Activated CD8-positive, alpha-beta memory T cell treated with anti-CD3 and anti-CD28 coated beads for 1 hour (primary cell): ENCODE measurements at places on chromosomes 3 and 15.

DNA sequence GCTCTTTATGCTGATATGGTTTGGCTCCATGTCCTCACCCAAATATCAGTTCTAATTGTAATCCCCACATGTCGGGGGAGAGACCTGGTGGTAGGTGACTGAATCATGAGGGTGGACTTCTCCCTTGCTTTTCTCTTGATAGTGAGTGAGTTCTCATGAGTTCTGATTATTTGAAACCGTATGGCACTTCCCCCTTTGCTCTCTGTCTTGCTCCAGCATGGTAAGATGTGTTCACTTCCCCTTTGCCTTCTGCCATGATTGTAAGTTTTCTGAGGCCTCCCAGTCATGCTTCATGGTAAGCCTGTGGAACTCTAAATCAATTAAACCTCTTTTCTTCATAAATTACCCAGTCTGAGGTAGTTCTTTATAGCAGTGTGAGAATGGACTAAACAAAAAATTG is 107.6 kb downstream of the IMPG2 start:
- no peak for DNase-seq

DNA sequence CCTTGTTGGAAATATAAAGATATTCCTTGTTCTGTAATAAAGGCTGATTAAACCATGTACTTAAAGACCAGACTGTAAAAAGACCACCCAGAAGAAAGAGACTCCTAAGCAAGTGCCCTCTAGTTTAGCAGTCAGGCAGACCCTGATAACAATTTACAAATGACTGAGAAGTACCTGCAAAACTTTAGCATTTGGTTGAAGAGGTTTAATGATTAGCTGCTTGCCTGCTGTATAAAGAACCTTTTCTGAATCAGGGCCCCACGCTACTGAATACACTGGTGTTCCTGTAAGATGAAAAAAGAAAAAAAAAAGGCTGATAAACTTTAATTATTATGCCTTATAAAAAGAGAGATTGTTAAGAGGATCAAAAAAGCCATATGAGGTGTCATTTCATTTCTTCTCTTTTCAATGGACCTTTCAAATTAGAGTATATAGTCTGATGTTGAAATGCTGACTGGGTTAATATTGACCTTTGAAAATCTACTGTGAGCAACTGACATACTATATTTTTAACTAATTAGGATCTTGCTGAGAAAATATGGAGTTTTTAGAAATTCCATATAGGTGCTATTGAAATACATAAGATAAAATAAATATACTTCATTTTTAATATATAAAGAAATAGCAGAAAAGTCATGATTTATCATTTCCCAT is 33.0 kb downstream of the IFT80 start:
- DNase-seq: no peak

- no peak for DNase-seq
Measured at GRCh38 chr15:41933771-41934170, 38.6 kb downstream of the EHD4 start.

- no peak for DNase-seq
Measured at GRCh38 chr15:42785569-42785968, 48.6 kb upstream of the CDAN1 start.

DNA sequence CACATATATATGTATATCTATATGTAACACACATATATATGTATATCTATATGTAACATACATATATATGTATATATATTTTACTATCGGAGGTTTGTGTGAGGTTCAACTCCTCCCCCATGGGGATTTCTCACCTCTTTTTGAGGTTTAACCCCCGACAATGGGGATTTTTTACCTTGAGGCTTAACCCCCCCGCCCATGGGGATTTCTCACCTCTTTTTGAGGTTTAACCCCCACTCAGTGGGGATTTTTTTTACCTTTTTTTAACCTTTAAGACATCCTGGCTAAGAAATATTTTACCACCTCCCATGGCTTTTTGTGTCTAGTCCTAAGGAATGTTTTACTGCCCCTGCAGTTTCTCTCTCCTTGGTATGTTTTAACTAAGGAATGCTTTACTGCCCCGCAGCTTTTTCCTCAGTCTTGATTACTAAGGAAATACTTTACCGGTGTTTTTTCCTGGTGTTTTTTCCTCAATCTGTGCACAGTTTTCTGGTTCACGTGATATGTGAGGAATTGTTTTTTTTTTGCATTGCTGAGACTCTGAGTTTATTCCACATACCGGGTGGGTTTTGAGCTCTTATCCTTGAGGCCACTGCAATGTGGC is 185.2 kb downstream of the KLF13 start:
- DNase-seq: peak; percentile 7
